ENCODE measurements at places on chromosomes 5 and 9. TPM values are rescaled to one million over a fixed set of nuclear protein-coding genes. Genes with fewer than 3 reads are reported as not detected.

The CFAP90 gene
- total RNA-seq: 0.30 TPM

The UBE2D2 gene
- 52.9 TPM for total RNA-seq

The FBXO38 gene
- 48.7 TPM for total RNA-seq

The GEMIN5 gene
- 26.5 TPM for total RNA-seq

The IRX1 gene
- total RNA-seq: not detected

The GALNT12 gene
- 72.3 TPM for total RNA-seq

The KIF24 gene
- total RNA-seq: 0.59 TPM

The PHF24 gene
- 0.30 TPM for total RNA-seq

The PKN3 gene
- 1.7 TPM for total RNA-seq

The NEUROG1 gene
- not detected for total RNA-seq

The TMEM215 gene
- total RNA-seq: not detected
